ENCODE measurements at places on chromosomes 13 and 19. TPM values are rescaled to one million over a fixed set of nuclear protein-coding genes. Genes with fewer than 3 reads are reported as not detected.

- no peaks in the 10 kb centered on the region for H3K36me3 ChIP-seq
- H3K27me3 ChIP-seq, result no peaks in the 10 kb centered on the region
- H3K4me1 ChIP-seq, result no peaks in the 10 kb centered on the region
- H3K27ac ChIP-seq, result no peak overlapping the region
- no peak overlapping the region for H3K4me3 ChIP-seq
- no peak for DNase-seq
These were observed 738.3 kb upstream of the GPC6 start for GRCh38 chr13:92488249-92488852.

GRCh38 chr13:37608750-37609339 is 10.3 kb upstream of the POSTN start:
- H3K27ac ChIP-seq, result no peak overlapping the region
- H3K27me3 ChIP-seq, result no peaks in the 10 kb centered on the region
- H3K36me3 ChIP-seq, result no peaks in the 10 kb centered on the region
- DNase-seq, result no peak
- H3K4me3 ChIP-seq, result no peak overlapping the region
- no peaks in the 10 kb centered on the region for H3K4me1 ChIP-seq

GRCh38 chr13:33367926-33368325 is 82.4 kb upstream of the STARD13 start:
- no peaks in the 10 kb centered on the region for H3K36me3 ChIP-seq
- no peak overlapping the region for H3K4me3 ChIP-seq
- H3K27me3 ChIP-seq, result no peaks in the 10 kb centered on the region

DNA sequence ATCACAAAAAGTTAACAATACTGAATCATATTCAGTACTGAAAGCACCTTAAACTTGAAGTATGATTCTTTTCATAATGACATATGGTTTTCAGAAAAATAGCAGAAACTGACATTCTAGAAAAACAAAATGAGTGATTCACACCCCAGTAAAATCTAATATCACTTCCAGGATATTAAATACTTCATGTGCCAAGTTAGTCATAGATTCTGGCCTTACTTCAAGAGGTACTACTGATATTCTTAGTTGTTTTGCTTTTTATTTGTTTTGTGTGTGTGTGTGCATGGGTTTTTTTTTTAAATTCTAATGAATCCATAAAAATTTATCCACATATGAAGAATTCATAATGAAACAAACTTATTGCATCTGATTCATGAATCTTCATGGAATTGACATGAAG is 207.9 kb upstream of the UFM1 start:
- DNase-seq, result no peak
- H3K4me3 ChIP-seq, result no peak overlapping the region
- no peaks in the 10 kb centered on the region for H3K4me1 ChIP-seq
- no peaks in the 10 kb centered on the region for H3K36me3 ChIP-seq

CGB1 gene
- not detected for total RNA-seq

VN1R4 gene
- total RNA-seq, result not detected

APOE gene
- total RNA-seq, result 6.8 TPM

SYCN gene
- not detected for total RNA-seq

IL4I1 gene
- 2.7 TPM for total RNA-seq

LILRB2 gene
- total RNA-seq, result 0.53 TPM
